ENCODE measurements at places on chromosomes 2 and 18.

DNA sequence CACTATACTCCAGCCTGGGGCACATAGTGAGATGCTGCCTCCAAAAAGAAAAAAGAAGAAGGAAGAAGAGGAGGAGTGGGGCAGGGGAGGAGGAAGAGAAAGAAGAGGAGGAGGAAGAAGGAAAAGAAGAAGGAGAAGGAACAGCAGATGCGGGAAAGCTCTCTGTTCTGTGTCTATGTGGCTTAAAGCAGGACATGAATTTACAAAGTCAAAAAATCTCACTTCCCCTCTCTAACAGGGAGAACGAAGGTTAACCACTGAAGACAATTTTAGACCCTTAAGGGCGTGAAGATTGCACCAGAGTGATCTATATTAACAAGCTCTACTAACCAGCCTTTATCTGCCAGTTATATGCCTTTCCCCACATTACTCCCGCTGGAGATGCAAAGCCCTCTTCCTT is 258.9 kb downstream of the METTL4 start:
- DNase-seq: no peak

- peak; percentile 51 for DNase-seq
Measured at GRCh38 chr2:60530660-60531281, 22.7 kb downstream of the BCL11A start.

DNA sequence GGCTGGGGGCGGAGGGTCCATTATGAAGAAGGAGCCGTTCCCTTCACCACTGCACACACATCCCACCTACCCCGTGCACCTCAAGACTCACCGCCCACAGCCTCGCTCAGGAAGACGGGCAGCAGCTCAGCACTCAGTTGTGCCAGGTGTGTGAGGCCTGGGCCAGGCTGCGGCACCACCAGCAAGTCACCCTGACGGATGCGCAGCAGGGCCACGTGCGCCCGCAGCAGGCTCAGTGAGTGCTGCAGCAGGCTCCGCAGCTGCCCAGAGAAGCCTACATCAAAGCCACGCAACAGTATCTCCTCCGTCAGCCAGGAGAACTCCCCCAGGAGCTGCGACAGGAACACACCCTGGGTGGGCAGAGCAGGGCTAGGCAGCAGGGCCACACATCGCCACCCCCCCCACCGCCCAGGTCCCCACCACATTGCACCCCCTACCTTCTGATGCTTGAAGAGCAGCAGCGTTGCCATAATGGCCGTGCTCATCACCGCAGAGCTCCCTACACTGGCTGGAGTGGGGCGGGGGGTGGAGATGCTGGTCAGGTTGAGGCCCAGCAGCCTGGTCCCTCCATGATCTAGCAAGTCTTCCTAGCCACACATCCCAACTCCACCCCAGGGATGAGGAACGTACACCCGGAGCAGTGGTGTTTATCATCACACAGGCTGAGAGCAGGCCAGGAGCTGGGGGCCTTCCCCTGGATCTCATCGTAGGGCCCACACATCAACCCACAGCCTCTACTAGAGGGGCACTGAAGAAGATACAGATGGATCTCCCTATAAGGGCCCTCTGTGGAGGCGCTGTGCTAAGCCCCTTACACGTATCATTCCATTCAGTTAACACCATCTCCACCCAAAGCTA is 10.2 kb downstream of the GPAT2 start:
- DNase-seq: no peak

DNA sequence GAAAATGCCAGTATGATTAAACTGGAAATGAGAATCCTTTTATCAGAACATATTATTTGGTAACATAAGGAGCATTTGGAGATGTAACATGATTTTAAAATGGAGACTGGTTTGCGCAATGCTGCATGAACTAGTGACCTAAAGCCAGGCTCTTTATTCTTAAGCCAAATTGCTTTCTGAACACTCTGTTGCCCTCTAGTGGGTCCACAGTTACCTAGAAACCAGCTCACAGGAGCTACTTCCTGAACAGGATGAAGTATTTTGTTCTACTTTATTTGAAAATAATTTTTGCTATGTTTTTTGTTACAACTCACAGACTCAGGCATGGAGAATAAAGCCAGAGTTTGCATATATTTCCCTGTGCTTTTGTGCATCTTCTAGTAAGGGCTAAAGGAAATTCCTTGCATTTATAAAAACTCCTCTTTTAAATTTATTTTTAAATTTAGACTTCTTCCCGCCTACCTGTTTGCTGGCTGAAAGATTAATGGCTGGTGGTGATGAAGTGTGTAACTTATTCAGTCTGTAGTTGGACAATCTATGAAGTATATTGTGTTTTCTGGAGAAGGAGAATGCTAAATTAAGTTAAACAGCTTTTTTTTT is 146.7 kb downstream of the PARD3B start:
- peak; percentile 82 for DNase-seq
